ENCODE measurements at places on chromosomes 6 and 20.

DNA sequence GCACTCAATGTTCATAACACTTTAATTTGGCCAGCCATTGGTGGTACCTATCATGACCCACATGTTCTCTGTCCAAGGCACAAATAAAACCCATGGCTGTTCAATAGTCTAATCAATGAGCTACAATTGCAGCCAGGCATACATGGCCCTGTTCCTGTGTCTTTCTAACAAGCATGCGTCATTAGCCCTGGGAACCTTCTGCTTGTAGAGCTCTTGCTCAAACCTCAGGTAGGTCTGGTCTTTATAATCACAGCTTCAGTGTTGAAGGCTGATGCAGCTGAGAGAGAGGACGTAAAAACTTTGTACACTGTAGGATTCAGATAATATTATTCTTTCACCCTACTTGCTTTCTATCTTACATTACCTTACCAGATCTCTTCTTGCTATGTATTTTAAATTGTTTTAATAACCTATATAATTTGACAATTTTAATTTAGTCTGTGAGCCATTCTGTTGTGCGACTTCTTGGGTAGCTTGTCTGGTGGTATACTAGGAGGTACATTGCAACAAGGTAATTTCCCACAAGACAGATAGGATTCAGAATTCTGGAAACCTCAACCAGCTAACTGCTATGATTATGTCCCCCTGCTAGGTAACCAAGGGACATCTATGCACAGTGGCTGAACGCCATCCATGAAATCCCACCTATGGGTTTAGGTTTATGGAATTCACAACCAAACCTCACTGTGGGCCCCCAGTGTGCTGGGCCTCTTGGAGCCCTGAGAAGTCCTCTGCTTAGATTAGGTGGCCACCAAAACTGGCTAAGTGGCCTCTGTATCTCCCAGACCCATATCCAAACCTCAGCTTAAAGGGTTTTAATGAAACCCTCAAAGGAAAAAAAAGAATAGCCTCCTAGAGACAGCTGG, 55.4 kb upstream of the RIPOR2 start:
- DNase-seq = no peak

- no peak for DNase-seq
These were observed 27.2 kb upstream of the EFHC1 start for GRCh38 chr6:52392944-52393343.

DNA sequence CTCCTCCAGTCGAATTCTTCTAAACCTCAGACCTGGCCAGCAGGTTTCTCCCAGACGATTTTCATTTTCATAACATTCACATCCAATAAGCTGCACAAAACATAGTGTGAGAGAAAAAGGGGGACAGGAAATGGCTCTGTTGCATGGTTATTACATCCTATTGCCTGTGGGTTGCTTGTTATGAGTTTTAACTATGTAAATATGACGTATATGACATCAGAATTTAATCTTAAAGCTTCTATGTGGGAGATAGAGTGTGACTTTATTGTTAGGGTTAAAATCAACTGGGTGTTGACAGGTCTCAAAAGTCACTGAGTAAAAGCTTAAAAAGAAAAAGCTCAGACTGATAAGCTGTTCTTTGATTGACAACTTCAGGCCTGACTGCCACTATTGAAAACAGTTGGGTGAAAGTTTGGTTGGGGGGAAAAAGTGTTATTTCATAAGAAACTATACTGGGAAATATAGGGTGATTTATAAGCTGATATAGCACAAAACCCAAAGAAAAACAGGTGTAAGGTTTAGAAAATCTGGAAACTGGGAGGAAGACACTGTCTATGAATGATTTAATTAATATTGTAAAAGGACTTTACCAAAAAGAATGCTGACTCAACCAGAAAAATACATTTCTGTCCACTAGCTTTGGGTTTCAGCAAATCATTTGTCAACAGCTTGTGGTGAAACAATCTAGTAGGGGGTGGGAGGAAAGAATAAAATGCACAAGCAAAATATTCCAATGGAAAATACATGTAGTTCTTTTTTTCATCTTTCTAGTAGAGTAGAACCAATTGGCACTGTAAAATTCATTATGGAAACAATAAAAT, 134.1 kb upstream of the CEP162 start:
- no peak for DNase-seq

DNA sequence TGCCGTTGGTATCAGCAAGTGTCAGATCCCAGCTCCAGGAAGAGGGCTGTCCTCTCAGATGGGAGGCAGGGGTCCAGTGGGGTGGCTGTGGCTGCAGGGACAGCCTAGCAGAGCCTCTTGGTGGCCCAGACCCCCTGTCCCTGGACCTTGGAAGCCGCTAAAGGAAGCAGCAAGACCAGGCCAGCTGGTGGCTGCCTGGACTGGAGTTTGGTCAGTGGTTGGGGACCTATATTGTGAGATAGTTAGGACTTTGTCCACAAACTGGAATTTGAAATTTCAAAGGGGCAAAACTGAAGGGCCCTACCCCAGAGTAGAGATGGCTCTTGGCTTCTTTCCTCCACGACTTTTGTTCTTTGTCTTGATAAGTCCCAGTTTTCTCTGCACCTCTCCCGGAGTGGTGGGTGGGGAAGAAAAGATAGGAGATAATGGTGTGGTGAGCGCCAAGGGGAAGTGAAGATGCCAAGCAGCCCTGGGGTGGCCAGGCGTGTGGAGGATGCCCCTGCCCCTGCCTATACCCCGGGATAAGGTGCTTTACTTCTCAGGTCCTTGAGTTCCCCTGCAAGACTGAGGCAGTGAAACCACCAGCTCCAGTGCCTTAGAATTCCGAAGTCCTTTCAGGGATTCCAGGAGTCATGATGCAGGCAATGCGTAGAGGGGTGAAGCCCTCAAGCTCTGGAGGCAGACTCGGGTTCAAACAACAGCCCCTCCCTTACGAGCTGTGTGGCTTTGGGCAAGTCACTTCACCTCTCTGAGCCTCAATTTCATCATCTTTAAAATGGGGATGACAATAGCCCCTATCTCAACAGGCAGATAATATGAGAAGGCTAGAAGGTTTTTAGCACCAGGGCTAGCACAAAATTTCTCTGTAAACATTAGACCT, 40.2 kb downstream of the HNF4A start:
- DNase-seq = no peak

- DNase-seq = no peak
These were observed 274.7 kb downstream of the SOX4 start for GRCh38 chr6:21868226-21868625.

Measured in GM20000 (cell line).